ENCODE measurements at places on chromosomes 1 and 21. TPM values are rescaled to one million over a fixed set of nuclear protein-coding genes. Genes with fewer than 3 reads are reported as not detected.

The MIB2 gene
- total RNA-seq = 35.7 TPM

GRCh38 chr1:198496216-198497143, 44.0 kb downstream of the ATP6V1G3 start:
- DNase-seq = peak; percentile 78

DNA sequence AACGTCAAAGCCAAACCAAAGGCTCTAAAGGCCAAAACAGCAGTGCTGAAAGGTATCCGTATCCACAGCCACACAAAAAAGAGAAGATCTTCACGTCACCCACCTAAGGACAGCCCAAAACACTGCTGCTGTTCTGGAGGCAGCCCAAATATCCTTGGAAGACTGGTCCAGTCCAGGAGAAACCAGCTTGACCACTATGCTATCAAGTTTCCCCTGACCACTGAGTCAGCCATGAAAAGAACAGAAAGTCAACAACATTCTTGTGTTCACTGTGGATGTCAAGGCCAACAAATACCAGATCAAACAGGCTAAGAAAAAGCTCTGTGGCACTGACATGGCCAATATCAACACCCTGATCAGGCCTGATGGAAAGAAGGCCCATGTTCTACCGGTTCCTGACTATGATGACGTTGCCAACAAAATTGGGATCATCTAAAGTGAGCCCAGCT, 32.1 kb downstream of the ARID4B start:
- DNase-seq = no peak

- no peak for DNase-seq
These were observed 3.4 kb upstream of the HEYL start for GRCh38 chr1:39642796-39643195.

GRCh38 chr1:208918160-208918559, 665.4 kb upstream of the CAMK1G start:
- DNase-seq = no peak

Measured in Caki2 (cell line).